ENCODE measurements at places on chromosomes 16 and 17.

GRCh38 chr16:2507665-2508064 is 6.1 kb upstream of the ATP6V0C start:
- H3K27ac ChIP-seq = no peak overlapping the region
- H3K27me3 ChIP-seq = no peaks in the 10 kb centered on the region
- no peak overlapping the region for H3K4me3 ChIP-seq
- 0 out of 2 replicates have a peak, but pooled peaks cover 5% of the 10 kb centered on the region for H3K4me1 ChIP-seq
- H3K36me3 ChIP-seq = no peaks in the 10 kb centered on the region

DNA sequence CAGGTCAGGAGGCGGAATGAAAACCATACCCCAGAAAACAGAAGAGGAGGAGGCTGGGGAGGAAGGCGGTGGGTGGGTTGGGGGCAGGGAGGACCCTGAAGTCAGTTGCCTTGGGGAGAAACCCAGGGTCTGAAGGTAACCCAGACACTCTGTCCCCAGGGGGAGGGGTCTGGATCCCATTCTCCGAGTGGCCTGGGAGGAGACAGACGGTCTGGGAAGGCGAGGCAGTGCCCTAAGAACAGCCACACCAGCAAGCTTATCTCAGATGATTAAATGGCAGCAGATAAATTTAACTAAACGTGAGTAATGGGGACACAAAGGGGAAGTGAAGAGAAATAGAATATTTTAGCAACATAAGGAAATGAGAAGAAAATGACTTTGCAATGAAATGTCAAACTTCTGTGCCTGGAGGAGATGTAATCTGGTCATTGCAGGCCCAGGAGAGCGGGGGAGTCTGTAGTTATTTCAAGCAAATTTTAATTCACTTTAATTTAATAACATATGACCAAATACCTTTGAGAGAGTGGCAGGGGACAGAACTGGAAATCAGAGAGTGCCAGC is 21.4 kb upstream of the ZFP90 start:
- no peaks in the 10 kb centered on the region for H3K36me3 ChIP-seq
- H3K27ac ChIP-seq = no peak overlapping the region
- H3K4me1 ChIP-seq = no peaks in the 10 kb centered on the region
- no peaks in the 10 kb centered on the region for H3K27me3 ChIP-seq
- DNase-seq = no peak
- no peak overlapping the region for H3K4me3 ChIP-seq

DNA sequence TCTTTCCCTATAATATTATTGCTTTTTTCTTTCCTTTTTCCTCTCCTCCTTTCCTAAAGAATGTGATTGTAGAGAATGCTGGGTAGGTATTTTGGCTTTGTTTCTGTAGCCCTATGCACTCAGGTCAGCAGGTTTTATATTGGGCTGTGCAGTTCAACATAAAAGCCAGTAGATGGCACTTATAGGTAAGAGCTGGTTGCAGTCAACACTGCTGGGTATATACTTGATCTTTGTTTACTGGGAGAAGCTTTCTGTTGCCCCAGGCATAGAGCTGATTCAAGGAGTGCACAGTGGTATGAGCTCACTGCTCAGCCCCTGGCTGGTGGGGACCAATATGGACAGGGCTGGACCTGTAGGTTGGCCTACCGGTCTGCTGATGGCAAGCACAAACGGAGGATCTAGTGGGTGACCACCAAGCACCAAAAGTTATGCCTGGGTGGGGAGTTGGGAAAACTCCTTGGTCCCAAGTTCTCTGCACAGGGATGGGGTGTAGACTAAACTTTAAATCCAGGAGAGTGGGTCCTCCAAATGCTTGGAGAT is 378.9 kb downstream of the PMP22 start:
- no peaks in the 10 kb centered on the region for H3K36me3 ChIP-seq
- H3K4me3 ChIP-seq = no peak overlapping the region
- no peaks in the 10 kb centered on the region for H3K4me1 ChIP-seq
- no peak for DNase-seq
- no peak overlapping the region for H3K27ac ChIP-seq

DNA sequence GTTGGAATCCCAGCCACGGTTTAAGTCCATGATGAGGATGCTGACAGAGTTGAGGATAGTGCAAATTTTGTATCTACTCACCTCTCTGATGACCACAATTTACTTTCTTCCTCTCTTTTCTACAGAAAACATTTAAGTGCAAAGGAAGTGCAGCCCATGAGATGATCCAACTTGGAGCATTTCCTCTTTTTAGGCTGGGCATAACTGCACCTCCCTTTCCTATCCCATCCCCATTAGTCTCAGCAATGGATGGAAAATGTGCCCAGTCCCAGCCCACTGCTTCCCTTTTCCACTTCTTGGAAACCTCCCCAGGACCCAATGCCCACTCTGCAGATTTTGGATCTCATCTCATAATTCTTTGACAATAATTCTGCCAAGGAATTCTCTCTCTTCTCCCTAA is 16.6 kb upstream of the CCL8 start:
- H3K27me3 ChIP-seq = peaks cover 42% of the 10 kb centered on the region
- H3K4me1 ChIP-seq = no peaks in the 10 kb centered on the region
- H3K27ac ChIP-seq = no peak overlapping the region
- H3K4me3 ChIP-seq = no peak overlapping the region

DNA sequence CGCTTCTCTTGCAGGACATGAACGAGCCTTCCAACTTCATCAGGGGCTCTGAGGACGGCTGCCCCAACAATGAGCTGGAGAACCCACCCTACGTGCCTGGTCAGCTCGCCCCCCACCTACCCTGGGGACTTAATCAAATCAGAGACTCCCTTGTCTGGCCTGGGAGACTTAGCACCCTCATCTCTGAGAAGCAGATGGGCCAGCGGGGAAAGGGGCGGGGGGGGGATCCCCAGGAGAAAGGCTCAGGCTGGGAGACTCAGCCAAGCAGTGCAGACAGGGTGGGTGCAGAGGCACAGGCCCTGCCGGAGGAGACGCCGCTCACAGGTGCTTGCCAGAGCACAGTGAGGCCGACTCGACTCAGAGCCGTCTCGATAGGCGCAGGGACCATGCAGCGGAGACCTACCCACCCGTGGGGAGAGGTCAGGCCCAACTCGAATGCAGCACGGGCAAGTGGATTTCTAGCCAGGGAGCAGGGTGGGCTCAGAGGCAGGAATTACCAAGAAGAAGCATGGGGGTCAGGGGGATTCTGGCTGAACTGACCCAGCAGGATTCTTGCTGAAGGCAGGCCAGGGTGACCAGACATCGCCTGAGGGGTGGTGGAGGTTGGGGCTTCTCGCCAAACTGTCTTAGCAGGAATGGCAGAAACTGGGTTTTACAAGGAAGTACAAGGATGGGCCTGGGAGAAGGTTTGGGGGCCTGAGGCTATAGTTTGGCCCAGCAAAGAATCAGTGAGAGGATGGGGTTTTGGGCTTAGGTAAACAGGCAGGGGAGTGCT is 9.7 kb downstream of the GAA start:
- H3K4me3 ChIP-seq = no peak overlapping the region
- H3K4me1 ChIP-seq = no peaks in the 10 kb centered on the region
- H3K27ac ChIP-seq = no peak overlapping the region
- DNase-seq = no peak

DNA sequence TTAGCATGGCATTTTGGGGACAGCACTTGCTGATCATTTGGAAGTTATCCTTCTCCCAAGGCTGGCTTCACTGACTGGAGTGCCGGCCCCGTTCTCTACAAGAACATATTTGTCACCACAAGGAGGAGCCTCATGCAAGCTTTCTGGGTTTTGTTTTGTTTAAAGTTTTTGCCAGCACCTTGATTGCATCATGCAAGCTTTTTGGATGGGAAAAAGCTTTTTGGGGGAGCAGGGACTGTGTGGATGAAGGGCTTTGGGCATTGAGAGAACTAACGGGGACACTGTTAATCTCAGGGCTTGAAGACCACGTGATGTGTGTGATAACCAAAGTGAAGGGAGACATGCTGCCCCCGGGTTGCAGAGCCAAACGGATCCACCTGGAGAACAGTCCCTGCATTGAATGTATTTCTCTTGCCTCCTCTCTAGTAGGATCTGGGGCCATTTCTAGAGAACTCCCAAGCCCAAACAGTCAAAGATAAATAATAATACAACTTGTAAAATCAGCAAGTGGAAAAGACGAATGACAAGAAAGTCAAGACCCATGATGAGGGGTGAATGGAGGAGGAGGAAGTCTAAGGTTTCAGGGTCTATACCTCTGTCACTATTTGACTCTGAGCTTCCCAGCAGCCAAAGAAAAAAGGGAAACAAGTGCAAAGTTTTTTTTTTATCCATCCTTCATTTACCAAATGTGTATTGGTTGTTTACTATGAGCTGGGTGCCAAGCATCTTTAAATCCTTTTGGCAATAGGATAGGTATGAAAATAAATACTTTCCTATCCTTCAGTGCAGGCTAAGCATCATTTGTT is 17.2 kb downstream of the TMEM114 start:
- H3K27me3 ChIP-seq = peaks cover 54% of the 10 kb centered on the region
- H3K4me1 ChIP-seq = no peaks in the 10 kb centered on the region
- no peak overlapping the region for H3K27ac ChIP-seq
- no peak overlapping the region for H3K4me3 ChIP-seq

DNA sequence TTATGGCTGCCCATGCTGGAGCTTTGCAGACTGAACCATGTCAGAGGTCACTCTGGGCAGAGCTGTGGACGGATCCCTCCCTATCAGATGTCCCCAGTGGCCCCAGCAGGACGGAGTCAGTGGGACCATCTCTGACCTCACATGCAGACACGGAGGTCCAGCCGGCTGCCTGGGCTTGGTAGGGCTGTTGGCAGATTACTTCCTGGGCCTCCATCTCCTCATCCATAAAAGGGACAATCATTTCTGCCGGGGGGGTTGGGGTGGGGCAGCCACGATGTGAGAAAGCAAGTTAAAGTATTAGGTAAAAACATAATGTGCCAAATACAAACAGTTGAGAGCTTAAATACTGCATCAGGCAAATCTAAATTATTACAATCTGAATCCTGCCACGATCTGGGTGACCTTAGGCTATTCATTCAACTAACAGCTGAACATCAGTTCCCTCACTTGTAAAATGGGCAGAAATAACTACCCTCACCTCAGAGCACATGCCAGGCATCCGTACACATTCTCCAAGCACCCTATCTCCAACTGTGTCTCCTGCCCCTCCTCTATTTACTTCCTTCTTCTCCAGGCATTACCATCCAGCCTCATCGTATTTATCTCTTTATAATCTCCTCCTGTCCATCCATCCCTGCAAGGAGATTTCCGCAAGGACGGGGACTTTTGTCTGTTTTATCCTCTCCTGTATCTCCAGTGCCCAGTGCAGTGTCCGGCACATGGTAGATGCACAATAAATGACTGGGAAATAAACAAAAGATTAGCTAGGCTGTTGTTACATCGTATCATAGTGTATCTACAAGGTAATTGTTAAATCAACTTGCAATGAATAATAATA is 192.3 kb upstream of the FOXF1 start:
- H3K36me3 ChIP-seq = no peaks in the 10 kb centered on the region
- H3K27me3 ChIP-seq = peaks cover 79% of the 10 kb centered on the region
- H3K4me1 ChIP-seq = no peaks in the 10 kb centered on the region

GRCh38 chr17:74633326-74633725 is 9.8 kb upstream of the CD300E start:
- DNase-seq = no peak
- no peaks in the 10 kb centered on the region for H3K4me1 ChIP-seq
- no peaks in the 10 kb centered on the region for H3K36me3 ChIP-seq
- no peak overlapping the region for H3K27ac ChIP-seq
- H3K4me3 ChIP-seq = no peak overlapping the region

GRCh38 chr16:48833461-48833860 is 223.5 kb upstream of the N4BP1 start:
- H3K27me3 ChIP-seq = no peaks in the 10 kb centered on the region
- no peak overlapping the region for H3K4me3 ChIP-seq
- no peaks in the 10 kb centered on the region for H3K4me1 ChIP-seq
- H3K27ac ChIP-seq = no peak overlapping the region
- no peaks in the 10 kb centered on the region for H3K36me3 ChIP-seq
- DNase-seq = no peak

- no peak for DNase-seq
- no peaks in the 10 kb centered on the region for H3K27me3 ChIP-seq
- no peaks in the 10 kb centered on the region for H3K36me3 ChIP-seq
Observed at GRCh38 chr17:21157586-21158370, 31.0 kb downstream of the DHRS7B start.

- H3K4me3 ChIP-seq = no peak overlapping the region
- H3K27ac ChIP-seq = no peak overlapping the region
- no peaks in the 10 kb centered on the region for H3K36me3 ChIP-seq
Observed at GRCh38 chr16:54454616-54455015, 168.0 kb upstream of the IRX3 start.

GRCh38 chr16:62876133-62876532 is 839.9 kb upstream of the CDH8 start:
- no peaks in the 10 kb centered on the region for H3K4me1 ChIP-seq
- no peak overlapping the region for H3K4me3 ChIP-seq
- no peak for DNase-seq
- no peaks in the 10 kb centered on the region for H3K36me3 ChIP-seq

DNA sequence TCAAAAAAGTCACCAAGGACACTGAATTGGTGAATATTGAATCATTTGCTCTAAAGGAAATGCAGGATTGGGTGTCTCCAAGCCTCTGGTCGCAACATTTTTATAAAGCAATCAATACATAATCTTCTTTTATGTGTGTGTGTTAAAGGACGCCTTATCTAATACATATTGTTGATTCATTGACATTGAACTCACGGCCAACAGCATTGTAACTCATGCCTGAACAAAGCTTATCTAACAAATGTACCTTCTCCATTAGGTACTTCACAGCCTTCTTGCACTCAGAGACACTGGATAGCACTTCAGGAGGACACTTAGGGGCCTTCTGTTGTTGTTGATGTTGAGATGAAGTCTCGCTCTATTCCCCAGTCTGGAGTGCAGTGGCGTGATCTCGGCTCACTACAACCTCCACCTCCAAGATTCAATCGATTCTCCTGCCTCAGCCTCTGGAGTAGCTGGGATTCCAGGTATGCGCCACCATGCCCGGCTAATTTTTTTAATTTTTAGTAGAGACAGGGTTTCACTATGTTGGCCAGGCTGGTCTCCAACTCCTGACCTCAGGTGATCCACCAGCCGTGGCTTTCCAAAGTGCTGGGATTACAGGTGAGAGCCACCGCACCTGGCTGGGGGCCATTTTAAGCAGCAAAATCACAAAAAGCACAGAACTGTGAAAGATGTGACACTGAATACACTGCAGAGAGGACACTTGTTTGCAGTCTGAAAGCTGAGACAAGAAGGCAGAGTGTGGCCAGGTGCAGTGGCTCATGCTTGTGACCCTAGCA is 13.2 kb upstream of the PDXDC1 start:
- H3K4me3 ChIP-seq = no peak overlapping the region
- no peaks in the 10 kb centered on the region for H3K4me1 ChIP-seq
- no peak overlapping the region for H3K27ac ChIP-seq
- no peaks in the 10 kb centered on the region for H3K36me3 ChIP-seq
- no peaks in the 10 kb centered on the region for H3K27me3 ChIP-seq

- peak; percentile 92 for DNase-seq
- no peak overlapping the region for H3K27ac ChIP-seq
- H3K4me3 ChIP-seq = peak overlapping the region; percentile 90
- H3K36me3 ChIP-seq = peaks cover 9% of the 10 kb centered on the region
- H3K27me3 ChIP-seq = no peaks in the 10 kb centered on the region
Observed at GRCh38 chr16:30947859-30948666, 805 bp upstream of the ORAI3 start.

- DNase-seq = peak; percentile 51
- peak overlapping the region; percentile 91 for H3K4me3 ChIP-seq
- H3K36me3 ChIP-seq = peaks cover 5% of the 10 kb centered on the region
Observed at GRCh38 chr17:17205368-17206123, 587 bp downstream of the PLD6 start.

GRCh38 chr16:56728980-56729734 is 772 bp upstream of the NUP93 start:
- no peaks in the 10 kb centered on the region for H3K36me3 ChIP-seq
- peak overlapping the region; percentile 93 for H3K4me3 ChIP-seq
- no peaks in the 10 kb centered on the region for H3K27me3 ChIP-seq

GRCh38 chr17:31417051-31417792 is 25.7 kb downstream of the RAB11FIP4 start:
- H3K36me3 ChIP-seq = no peaks in the 10 kb centered on the region
- DNase-seq = no peak
- H3K4me3 ChIP-seq = no peak overlapping the region
- H3K27me3 ChIP-seq = peaks cover 22% of the 10 kb centered on the region
- H3K4me1 ChIP-seq = no peaks in the 10 kb centered on the region
